NCI-H345 (cell line): ENCODE measurements at places on chromosomes 16 and 17.

GRCh38 chr17:57784226-57784895 lies 39.3 kb upstream of the CCDC182 start:
- no peak for DNase-seq

GRCh38 chr16:88014252-88014781 lies 63.1 kb downstream of the BANP start:
- DNase-seq: no peak

DNA sequence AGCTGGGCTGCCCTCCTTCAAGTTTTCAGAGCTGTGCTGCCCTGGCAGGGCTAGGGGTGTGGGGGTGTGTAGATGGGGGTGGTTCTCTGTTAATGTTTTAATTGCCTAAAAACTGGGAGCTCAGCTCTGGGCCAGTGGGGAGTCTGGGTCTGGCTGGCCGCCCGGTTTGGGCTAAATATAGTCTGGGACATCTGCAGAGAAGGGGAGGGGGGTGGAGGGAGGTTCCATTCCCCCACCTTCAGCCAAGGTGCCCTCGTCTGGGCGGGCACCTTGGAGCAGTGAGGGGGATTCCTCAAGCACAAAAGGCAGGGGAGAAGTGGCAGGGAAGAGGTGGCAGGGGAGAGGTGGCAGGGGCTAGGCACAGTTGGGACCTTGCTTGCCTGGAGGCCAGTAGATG lies 13.0 kb downstream of the RARA start:
- DNase-seq: peak; percentile 30

DNA sequence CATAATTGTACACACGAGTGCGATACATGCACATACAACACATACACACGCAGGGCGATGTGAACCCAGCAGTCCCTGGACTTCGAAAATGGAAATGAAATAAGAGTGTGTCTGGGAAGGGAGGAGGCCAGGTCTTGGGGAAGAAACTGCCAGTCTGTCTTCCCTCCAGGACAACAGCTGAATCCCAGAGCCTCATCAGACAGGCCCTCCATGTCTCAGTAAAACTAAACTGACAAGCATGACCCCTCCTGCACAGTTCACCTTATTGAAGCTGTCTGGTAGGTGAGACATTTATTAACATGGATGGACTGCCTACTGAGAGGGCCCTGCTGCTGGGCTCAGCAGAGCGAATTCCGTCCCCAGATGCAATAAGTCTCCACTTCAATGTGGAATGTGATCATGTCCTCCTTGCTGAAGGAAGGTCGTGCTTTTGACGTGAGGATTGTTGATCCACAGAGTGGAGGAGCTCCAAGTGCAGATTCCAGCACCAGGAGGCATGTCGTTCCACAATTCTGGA lies 117.4 kb downstream of the SOX9 start:
- no peak for DNase-seq

DNA sequence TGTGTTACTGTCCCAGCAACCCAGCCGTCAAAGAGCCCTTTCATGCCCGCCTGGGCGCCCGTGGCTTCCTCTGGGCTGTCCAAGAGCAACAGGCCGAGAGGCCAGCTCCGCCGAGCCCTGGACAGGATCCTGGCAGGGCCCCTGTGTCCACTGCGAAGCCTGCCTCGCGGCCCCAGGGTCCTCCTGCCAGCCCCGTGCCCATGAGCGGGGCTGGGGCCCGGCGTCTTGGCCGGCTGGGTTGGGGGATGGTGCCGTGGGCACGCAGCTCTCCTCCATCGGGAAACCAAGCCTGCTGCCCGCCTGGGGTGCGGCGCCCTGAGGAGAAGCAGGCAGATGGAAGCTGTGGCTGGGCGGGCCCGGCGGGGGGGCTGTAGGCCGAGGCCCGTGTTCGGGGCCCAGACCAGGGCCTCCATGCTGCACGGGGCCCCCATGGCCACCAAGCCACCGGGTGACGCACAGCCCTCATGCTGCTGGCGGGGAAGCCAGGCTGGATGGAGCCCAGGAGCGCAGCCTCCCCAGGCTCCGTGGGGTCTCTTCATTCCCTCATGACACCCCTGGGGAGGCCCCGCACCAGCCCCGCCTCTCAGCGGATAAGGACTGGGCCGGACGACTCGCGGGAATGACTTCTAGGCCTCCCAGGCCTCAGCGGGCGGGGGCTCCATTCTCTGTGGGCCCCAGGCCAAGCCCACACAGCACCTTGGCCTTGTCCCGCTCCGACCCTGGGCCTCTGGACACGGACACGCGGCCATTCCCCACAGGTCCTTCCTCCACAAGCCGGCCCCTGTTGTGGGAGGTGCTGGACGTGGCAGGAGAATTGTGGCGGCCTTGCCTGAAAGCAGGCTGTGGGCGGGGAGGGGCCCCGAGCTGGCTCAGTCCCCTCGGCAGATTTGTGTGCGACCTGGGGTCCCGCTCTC lies at the start of gene C1QTNF8:
Gene C1QTNF8 (minus strand): TSS at position 76 of the 914 bp plus-strand sequence. CDS start 1,322 bp downstream, outside the sequence.
- DNase-seq: no peak

- DNase-seq: no peak
Measured at GRCh38 chr16:51057102-51057793, 93.8 kb downstream of the SALL1 start.
